Posterior vena cava (tissue), 2 donors: ENCODE measurements at places on chromosomes 7 and 10. TPM values are rescaled to one million over a fixed set of nuclear protein-coding genes. Genes with fewer than 3 reads are reported as not detected.

The HMX3 gene
- total RNA-seq, result not detected

The CALHM1 gene
- total RNA-seq, result not detected

The NANOS1 gene
- 1.5 TPM for total RNA-seq

The HOXA6 gene
- total RNA-seq, result 8.6 TPM

The SORCS1 gene
- 0.37 TPM for total RNA-seq

The TEX47 gene
- total RNA-seq, result not detected

The CALCR gene
- not detected for total RNA-seq

The PIK3AP1 gene
- total RNA-seq, result 14.5 TPM

- DNase-seq, result no peak
Measured at GRCh38 chr10:84994722-84995121, 666.3 kb downstream of the CCSER2 start.

- no peak for DNase-seq
Measured at GRCh38 chr10:103582331-103583123, 89.0 kb downstream of the NEURL1 start.

DNA sequence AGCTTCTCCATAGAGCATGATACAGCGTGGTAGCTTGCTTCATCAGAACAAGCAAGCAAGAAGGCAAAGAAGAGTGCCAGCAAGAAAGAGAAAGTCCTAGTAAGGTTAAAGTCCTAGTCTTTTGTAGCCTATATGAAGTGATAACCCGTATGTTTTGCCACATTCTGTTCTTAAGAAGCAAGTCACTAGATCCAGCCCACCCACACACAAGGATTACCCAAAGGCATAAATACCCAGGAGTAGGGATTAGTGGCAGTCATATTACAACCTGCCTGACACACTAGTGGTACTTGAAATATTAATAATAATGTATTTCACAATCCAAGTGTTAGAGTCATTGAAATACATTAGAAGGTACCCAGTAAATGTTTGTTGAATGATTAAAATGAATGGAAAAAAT, 285.5 kb downstream of the HPSE2 start:
- no peak for DNase-seq

DNA sequence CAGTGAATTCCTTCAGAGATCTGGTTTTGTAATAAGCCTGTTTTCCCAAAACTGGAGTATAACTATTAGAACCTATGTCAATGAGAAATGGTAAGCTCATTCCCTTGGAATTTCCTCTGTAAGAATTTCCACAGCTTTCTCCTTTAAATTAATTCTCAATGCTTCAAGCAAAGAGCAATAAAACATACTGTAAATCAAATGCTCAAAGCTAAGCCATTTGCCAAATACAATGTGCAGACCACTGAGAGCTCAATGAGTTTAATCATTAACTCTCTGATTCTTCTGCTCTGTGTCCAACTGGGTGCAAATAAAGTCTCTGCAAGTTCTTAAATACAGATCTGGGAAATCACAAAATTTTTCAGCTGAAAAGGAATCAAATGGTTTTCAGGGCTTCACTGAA, 227.6 kb upstream of the IMMP2L start:
- no peak for DNase-seq

GRCh38 chr7:56127241-56127975, 11.2 kb upstream of the NUPR2 start:
- no peak for DNase-seq

- DNase-seq, result no peak
Measured at GRCh38 chr7:68958571-68958970, 639.7 kb upstream of the AUTS2 start.
